ENCODE measurements at places on chromosomes 7 and 10.
A peak's percentile ranks its signal among the peaks of the same experiment; 100 is the strongest.

DNA sequence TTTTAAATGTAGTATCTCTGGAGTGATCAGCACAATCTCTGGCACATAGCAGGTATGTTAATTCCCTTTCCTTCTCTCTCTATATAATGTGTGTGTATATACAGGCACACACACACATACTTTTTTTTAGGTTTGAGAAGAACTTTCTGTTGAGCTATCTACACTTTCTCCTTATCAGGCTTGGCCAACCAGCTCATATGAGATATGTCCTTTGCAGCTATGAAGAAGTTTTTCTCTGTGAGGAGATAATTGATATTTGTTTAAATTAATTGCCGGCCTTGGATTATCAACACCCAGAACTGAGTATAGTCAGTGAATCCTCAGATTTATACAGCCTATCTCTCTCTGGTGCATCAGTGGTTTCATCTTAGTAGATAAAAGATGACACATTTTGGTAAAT, 2.3 kb upstream of the MCU start:
- no peak for DNase-seq

DNA sequence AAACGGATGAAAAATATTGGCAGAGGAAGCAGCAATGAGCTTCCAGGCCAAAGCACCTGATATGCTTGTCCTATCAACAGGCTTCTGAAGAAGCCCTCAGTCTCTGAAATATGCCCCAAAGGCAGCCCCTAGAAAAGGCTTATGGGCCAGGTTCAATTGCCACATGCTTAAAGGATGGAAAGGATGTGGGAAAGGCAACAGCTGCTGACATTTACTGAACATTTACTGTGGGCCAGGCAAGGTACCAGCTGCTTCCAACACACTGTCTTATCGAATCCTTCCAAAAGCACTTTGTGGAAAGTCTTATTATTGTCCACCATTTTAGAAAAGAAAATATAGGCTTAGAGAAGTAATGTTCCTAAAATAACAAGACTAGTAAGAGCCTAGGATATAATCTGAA, 56.5 kb downstream of the DOCK4 start:
- DNase-seq, result no peak

DNA sequence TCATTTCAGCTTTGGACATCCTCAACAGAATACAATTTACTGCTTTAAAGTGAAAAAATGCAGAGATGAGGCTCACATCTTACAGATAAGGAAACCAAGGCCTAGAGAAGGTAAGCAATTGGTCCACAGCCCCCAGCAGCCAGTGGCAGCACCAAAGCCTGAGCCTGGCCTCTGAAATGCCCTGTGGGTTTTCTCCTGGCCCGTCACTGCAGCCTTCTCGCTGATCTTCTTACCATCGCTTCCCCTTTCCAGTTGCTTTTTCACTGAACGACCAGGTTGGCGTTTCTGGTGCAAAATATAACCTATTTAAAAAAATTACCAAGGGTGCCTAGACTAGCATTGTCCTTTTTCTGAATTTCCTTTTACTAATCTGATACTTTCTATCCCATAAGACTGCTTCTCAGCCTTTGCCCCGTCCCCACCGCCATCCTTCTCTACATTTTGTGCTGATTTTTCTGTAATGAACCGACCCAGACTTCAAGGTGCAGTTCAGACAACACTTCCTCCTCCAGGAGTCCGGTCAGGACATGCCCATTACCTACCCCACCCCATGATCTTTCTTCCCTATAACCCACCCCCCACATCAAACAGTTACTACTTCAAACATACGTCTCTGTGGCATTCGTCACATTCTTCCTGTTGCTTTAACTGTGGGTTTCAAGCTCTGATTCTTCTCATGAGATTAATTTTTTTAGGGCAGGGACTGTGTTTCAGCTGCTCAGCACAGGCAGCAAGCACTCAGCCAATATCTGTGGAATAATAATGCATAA, 289.4 kb downstream of the DNAJB6 start:
- no peak for DNase-seq

GRCh38 chr10:122323189-122323588, 51.3 kb upstream of the PLEKHA1 start:
- no peak for DNase-seq

GRCh38 chr7:118003476-118003875, 130.2 kb upstream of the CTTNBP2 start:
- DNase-seq, result no peak

GRCh38 chr7:148204639-148205304, 385.8 kb upstream of the C7orf33 start:
- no peak for DNase-seq

DNA sequence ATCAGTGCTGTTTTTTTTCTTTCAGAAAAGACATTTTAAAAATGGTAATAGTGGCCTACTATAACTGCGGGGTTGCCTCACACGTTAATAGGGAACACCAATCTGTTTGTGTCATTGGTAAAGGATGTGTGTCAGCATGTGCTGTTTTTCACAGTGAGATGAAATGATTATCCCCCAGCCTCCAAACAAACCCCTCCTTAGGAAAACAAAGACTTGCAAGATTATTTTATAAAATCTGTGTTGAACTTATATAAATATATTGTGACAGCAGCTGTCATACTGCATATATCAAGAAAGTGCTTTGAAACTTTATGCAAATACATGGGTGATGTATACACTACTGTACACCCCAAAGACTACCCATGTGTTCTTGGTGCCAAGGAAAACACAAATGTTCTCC, 125.8 kb downstream of the BMPER start:
- no peak for DNase-seq

- no peak for DNase-seq
These were observed 62.1 kb upstream of the PRKAR2B start for GRCh38 chr7:106982415-106982814.

GRCh38 chr10:50452603-50453002, 171.2 kb downstream of the SGMS1 start:
- no peak for DNase-seq

DNA sequence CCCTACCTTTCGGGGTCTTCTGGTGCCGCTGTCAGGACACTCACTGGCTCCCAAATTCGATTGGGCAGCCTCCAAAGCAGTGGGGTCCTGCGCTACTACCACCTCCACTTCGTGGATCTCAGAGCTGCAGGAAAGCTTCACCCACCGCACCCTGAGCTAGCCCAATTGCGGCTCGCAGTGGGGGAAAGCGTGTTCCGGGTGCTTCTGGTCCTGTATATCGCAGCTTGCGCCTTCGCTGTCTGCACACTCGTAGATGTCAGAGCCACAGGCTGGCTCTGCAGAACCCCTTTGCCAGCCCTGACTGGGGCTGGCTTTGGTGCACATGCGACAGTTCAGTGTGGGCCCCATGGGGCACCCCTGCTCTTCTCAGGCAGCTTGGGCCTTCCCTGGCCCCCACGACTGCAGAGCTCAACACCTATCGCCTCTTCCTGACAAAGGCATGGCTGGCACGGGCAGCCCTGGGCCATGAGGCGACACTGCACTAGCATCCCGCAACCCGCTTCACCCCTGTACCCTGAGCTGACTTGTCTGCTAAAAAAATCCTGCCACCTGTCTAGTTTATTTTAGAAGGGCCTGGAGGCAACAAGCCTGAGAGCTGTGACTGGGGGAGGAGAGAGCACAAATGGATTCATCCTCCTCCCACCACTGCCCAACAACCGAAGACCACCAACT, 78.7 kb upstream of the ABI1 start:
- DNase-seq, result no peak

- DNase-seq, result no peak
These were observed 362.6 kb downstream of the PAXIP1 start for GRCh38 chr7:154640266-154640865.

- DNase-seq, result peak; percentile 94
These were observed 213.5 kb upstream of the ZNF32 start for GRCh38 chr10:43861966-43862751.

- no peak for DNase-seq
These were observed 676.8 kb downstream of the DNAJB9 start for GRCh38 chr7:109246330-109247077.

- peak; percentile 71 for DNase-seq
These were observed 73.3 kb downstream of the ZMIZ1 start for GRCh38 chr10:79142064-79142491.

DNA sequence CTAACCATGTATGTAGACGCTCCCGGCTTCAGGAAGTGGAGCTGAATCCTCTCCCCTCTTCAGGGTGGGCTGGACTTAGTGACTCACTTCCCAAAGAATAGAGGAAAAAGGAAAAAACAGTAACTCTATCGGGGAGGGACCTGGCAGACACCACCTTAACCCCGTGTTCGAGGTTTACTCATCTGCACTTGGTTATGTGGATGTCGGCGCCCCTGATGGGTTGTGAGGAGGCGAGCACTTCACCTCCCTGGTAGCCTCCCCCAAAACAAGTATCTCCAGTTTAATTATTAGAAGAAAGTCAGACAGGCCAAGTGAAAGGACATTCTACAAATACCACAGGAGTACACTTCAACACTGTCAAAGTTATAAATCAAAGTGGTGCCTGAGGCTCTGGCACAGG, 559.7 kb downstream of the TCERG1L start:
- DNase-seq, result no peak

DNA sequence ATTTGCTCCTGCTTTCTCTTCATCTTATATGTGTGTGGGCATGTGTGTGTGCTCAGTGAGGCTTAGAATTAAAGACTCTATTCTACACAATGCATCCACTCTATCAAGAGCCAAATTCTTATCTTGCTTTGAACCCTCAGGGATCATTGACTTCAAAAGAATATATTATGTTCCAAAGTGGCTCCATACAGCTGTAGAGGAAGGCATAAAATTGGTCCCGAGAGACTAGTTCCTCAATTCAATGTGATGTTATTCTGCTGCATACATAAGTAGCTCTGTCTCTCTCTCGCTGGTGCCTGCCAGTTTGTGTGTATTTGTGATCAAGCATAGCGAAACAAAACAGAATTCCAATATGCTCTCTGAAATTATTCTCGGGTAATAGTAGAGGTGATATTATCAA, 997.9 kb upstream of the POT1 start:
- no peak for DNase-seq

DNA sequence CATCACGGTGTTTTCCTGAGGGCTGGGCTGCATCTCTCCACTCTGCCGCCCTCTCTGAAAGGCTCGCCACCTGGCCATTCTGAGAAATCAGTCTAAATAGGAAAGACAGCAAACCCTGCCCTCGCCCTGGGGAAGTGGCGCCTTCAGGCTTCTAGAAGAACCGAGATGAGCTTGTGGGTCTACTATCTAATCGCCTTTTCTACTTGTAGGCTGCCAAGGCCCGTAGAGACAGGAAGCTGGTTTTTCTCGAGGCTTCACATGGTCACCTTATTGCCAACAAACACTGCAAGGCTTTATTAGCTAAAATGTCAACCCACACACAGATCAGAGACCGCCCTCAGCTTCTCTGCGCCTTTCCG, 21.4 kb downstream of the LAT2 start:
- DNase-seq, result no peak

GRCh38 chr10:62373995-62374861, at the start of gene ZNF365:
Gene ZNF365, plus strand, starts transcription at chr10:62374369. Its CDS starts 1,825 bp downstream, at chr10:62376194.
- peak; percentile 10 for DNase-seq

GRCh38 chr7:103593691-103594090, 147.7 kb upstream of the SLC26A5 start:
- DNase-seq, result peak; percentile 13

GRCh38 chr7:40468891-40469864, 334.4 kb downstream of the SUGCT start:
- DNase-seq, result peak; percentile 90

GRCh38 chr7:43834463-43835251, 34.7 kb downstream of the MRPS24 start:
- no peak for DNase-seq

DNA sequence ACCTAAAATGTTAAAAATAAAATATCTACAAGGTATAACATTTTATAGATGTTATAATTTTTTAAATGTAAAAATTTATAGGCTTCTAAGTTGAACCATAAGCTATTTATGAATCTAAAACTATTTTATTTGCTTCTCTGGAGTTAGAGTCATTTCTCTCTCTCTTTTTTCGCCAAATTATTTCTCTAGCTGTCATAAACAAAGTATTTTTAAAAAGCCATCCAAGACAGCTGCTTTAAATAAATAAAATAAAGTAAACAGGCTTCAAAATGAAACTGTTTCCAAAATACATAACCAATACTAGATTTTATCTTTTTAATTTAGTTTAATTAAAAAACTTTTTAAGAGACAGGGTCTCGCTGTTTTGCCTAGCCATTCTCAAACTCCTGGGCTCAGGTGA, 12.4 kb upstream of the IL15RA start:
- no peak for DNase-seq

DNA sequence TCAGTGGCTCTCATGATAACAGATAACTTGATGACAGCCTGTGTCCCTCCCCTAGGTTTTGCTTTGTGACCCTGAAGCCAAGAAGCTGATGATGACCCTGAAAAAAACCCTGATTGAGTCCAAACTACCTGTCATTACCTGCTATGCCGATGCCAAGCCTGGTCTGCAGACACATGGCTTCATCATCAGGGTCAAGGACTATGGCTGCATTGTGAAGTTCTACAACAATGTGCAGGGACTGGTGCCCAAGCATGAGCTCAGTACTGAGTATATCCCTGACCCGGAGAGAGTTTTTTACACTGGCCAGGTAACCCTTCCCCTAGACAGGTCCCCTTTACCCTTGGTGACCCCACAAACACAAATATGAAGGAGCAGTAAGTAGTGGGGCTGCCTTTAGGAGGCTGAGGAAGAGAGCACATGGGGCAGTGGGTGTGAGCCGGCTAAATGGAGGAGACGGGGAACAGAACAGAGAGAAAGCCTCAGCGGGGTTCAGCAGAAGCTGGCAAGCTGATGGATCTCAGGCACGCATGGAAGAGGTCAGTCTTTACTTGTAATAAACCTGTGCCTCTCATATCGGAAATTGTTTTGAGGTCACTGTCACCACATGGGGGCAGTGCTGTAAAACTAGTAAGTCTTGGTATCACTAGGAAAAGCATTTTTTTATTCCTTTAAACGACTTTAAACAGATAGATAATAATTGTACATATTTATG, 20.2 kb downstream of the PDCD11 start:
- peak; percentile 53 for DNase-seq

- DNase-seq, result no peak
These were observed 1.5 kb upstream of the CALHM3 start for GRCh38 chr10:103480521-103480920.

Data from stromal cell of bone marrow (primary cell).